Stimulated activated CD4-positive, alpha-beta T cell treated with anti-CD3 and anti-CD28 coated beads, Interleukin-1b, Interleukin-23, amount 100 ng/mL, for 1 hour (primary cell): ENCODE measurements at places on chromosomes 2 and 18.

DNA sequence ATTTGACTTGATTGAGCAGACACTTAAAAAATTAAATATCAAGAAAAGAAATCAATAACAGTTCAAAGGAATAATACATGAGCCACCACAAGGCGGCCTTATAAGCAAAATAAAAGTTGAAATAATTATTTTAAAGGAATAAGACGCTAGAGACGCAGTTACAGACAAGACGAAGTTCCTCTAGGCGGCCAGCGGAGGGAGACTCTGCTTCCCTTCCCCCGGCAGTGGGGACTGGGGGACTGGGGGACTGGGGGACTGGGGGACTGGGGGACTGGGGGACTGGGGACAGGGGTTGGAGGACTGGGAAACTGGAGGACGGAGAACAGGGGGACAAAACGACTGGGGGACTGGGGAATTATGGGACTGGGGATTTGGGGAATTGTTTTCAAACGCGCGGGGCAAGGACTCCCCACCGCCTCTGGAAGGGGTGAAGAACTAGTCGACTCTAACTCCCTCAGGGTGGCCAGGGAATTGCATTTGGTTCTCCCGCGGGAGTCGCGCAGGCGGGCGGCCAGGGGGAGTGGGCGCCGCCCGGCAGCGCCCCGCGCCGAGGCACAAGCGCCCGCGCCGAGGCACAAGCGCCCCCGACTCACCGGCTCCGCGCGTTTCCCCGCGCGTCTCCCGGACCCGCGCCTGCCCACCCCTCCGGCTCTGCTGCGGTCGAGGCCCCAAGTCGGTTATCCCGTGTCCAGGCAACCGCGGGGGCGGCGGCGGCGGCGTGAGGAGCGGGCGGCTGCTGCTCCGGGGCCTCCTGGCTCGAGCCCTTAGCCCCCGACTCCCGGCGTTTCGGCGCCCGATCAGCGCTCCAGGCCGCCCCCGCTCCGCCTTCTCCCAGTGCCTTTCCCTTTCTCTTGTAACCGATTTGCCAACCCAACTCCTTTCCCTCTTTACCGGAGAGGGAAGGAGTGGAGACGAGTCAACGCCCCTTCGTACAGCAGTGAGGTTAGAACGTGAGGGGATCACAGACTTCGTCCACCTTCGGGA is at the start of gene CCDC178:
Gene CCDC178, minus strand, starts transcription at position 662 of the 984 bp plus-strand sequence. CDS start 28,633 bp downstream, outside the sequence.
- no peak for DNase-seq

DNA sequence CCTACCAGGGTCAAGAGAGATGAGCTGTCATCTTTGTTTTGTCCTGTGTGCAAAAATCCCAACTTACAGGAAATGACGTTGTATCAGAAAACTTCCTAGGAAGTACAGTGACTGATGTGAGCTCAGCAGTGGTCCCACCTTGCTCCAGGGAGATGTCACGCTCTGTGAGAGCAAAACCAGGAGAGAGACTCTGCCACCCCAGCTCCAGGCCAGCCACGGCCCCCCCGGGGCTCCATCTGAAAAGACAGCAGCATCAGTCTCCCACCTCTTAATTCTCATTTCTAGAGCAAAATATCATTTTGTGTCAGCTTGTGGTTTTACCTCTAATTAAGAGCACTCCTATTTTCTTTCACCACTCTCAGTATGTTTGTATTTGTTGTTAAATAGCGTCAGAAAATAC is 57.5 kb downstream of the MYL12B start:
- no peak for DNase-seq

DNA sequence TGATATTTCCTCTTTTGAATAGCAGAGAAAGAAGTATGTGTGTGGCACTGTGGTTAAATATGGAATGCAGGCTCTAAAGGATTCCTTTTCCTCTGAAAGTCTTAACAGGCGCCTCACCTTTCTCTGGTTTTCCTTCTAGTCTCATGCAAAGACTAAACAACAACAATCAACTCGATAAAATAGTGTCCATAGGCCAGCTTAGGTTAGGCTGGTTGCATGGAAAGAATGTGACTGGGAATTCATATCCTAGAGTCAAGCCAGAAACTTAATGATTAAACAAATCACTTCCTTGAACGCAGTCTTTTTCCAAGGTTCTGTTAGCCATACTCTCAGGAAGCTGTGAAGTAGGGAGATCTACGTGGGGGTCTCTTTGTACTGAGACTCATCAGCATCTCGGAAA is 800.8 kb upstream of the ID2 start:
- no peak for DNase-seq

DNA sequence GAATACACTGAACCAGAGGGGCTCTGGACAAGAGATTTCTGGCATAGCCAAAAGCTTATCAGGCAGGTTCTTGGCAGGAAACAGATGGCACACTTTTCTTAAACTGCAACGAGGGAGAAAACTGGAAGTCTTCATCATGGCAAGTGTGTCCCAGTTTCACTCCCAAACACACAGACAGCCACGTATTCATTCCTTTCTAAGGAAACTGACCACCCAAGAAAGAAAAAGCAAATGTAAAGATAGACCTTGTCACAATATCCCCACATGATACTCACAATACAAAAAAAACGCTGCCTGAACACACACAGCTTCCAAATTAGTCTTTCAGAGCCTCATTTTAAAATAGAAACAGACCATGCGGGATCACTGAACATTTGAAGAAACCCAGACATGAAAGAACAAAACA is 40.6 kb upstream of the RTTN start:
- no peak for DNase-seq

- no peak for DNase-seq
These were observed 3.3 kb downstream of the HOXD3 start for GRCh38 chr2:176160251-176160985.

DNA sequence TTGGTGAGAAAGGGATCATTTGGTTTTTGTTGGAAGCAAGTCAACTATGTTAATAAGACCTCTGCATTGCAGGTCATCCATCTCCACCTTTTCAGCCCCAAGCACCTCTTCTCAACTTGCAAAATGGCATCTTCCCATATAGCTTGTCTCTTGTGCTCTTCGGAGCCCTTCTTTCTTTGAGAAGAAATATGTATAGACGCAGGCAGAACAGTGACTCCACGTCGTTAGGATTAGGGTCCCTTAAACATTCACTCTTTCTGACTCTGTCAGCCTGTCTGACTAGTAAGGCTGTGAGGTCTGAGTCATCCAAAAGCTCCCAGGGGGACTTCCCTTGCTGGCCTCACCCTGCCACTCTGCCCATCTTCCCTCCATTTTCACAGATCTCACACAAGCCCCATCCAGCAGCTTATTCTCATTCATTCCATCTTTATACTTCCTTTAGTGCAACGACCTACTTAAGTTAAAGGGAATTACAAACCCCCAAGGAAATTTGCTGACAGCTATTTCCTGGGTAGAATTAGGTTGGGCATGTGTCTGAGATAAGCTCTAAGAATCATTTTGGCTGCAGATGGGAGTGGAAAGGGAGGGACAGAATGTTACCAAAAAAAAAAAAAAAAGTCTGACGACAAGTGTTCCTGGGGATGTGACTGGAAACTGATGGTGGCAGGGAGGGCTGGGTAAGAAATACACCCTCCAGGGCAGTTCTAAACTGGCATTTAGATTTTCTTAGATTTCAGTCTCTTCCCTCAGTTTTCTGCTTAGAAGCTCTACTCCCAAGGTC is 37.7 kb upstream of the MEX3C start:
- DNase-seq: no peak

- no peak for DNase-seq
These were observed 2.2 kb downstream of the IL1F10 start for GRCh38 chr2:113069676-113070605.

GRCh38 chr18:11719621-11720020 is 30.6 kb downstream of the GNAL start:
- DNase-seq: no peak
